Fibroblast of skin of back (primary cell): ENCODE measurements at places on chromosomes 6 and 20.

DNA sequence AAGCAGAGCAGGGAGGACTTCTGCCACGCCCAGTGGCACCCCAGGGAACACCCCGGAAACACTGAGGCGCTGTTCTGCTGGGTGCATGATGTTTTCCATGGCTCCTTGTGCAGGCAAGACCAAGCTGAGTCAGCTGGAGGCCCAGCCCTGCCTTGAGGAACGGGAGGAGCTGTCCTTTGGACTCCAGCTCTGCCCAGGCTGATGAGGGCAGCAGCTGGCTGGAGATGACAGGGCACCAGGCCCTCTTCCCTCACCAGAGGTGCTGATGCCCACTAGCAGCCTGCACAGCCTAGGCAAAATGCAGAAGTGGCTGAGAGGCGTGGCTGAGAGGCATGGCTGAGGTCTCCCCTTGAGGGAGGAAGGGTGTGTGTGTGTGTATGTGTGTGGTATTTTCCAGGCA, 2.4 kb downstream of the C6orf132 start:
- peak; percentile 34 for DNase-seq

GRCh38 chr6:139175389-139175948, 40.6 kb downstream of the HECA start:
- no peak for DNase-seq

- no peak for DNase-seq
Measured at GRCh38 chr6:1834207-1834606, 224.5 kb downstream of the FOXC1 start.

- no peak for DNase-seq
Measured at GRCh38 chr6:163200289-163200688, 214.2 kb upstream of the QKI start.

DNA sequence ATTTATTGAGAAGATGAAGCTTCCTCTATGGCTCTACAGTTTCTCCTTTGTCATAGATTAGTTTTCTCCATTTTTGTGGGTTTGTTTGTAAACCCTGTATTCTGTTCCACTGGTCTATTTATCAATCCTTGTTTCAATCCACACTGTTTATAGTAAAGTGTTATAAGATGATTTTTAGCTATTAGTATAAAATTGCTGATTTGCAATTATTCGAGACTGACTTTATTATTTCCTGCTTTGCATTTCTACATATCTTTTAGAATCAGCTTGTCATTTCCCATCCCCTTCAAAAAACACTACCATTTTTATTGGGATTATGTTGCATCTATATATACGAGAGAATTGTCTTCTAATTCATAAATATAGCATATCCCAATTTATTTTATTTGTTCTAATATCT, 325.9 kb upstream of the EPHA7 start:
- no peak for DNase-seq

DNA sequence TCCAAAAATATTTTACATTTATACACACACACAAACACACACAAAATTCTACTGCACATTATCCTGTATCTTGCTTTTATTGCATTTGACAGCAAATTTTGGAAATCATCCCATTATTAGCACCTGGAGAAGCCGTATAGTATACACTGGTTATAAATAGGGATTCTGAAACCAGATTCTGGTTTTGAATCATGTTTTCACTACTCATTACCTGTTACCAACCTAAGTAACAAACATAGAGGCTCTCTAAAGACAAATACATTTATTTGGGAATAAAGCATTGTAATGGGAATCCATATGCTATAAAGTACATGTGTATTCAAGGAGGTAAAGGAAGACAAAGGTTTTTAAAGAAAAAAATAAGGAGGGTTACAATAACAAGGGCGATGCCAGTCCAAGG, 106.8 kb downstream of the OR2B2 start:
- DNase-seq, result no peak

GRCh38 chr6:35419417-35419816, 32.7 kb upstream of the FANCE start:
- DNase-seq, result peak; percentile 66

GRCh38 chr6:128663238-128663637, 142.8 kb upstream of the PTPRK start:
- DNase-seq, result no peak

DNA sequence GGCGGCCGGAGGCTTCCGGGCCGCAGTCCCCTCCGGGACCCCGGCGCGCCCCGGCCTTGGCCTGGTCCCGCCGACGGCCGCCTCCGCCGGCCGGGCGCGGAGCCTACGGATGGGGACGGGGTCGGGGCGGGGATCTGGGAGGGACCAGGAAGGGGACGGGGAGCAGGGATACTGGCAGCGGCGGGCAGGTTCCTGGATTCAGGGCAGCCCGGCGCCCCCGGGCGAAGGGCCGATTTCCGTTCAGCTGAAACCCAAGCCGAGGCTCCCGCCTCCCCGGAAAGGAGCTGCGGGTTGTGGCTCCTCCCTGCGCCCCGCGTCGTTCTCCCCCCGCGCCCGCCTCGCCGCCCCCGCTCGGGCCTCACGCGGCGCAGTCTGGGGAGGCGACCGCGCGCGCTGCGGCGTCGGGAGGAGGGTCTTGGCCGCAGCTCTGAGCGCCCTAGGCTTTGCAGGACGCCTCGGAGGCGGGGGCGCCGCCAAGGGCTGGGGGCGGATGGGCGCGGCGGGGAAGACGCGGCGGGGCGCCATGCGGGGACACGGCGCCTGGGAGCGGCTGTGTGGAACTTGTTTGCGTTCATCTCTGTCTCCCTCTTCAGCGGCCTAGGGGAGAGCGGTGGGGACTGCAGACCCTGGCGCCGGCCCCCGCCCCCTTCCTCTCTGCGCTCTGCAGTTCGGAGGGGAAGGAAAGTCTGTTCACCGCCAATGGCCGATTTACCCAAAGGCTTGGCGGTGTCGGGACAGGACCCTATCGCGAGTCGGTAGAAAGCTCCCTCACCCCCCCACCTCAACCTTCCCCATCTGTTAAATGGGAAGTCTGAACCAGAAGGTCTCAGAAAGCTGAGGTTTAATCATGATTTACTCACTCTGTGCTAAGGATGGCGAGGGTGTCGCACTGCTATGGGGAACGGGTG, 22.7 kb upstream of the TMEM181 start:
- DNase-seq, result peak; percentile 10

DNA sequence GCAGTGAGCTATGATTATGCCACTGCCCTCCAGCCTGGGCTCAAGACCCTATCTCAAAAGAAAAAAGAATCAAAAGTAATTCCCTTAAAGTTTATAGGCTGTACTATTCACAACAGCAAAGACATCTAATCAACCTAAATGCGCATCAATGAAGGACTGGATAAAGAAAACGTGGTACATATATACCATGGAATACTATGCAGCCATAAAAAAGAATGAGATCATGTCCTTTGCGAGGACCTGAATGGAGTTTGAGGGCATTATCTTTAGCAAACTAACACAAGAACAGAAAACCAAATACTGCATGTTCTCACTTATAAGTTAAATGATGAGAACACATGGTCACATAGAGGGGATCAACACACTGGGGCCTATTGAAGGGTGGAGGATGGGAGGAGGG, 16.7 kb downstream of the ZNFX1 start:
- no peak for DNase-seq

DNA sequence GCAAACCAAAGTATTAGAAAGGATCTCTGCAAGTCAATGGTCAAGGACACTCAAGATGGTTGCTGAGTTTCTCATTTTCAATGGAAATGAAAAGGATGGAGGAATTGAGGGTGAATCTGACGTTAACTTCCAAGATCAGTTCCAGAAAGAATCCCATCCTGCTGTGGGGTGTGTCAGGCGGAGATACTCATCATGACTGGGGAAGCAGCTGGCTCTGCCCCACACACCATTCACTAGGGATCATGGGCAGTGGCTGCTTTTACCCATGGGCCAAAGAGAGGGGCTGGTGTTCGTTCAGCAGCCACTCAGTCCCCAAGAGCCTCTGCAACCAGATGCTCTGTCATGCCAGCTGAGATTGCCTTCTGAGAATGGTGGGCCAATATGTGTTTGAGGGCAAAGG, 102.3 kb upstream of the KCNK16 start:
- DNase-seq, result no peak

- DNase-seq, result peak; percentile 6
Measured at GRCh38 chr6:10633216-10633615, 61.2 kb downstream of the C6orf52 start.

- no peak for DNase-seq
Measured at GRCh38 chr6:16894301-16894700, 133.0 kb upstream of the ATXN1 start.

DNA sequence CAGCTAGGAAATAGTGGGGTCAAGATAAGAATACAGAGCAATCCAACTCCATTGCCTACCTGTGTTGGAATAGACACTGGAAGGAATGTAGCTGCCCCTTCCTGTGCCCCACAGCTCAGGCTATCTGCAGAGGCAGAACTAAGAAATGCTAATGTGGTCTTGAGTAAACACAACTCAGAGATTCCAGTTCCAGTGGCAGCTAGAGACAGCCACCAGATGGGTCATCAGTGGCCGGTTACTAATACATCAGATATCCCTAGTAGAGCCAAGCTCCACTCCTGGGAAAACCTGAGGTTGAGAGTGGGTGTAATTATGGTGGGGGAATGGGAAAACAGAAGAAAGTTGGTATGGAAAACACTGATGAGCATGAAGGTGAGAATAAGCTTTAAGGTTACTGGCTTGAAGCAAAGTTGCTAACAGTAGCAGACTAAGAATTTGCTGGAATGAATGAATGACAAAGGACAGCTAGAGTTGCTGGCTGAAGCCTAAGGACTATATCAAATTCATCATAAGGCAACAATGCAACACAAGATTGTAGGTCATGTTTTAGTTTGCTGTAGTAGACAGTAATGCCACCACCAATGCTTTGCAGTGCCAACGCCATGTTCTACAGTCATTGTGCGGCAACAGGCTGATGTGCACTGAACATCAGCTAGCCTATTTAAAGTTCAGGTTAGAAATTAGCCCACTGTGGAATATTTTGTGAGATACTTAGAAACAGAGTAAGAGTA, 28.3 kb upstream of the FAM83C start:
- peak; percentile 98 for DNase-seq

GRCh38 chr20:52760791-52761190, 211.4 kb upstream of the TSHZ2 start:
- DNase-seq, result no peak

DNA sequence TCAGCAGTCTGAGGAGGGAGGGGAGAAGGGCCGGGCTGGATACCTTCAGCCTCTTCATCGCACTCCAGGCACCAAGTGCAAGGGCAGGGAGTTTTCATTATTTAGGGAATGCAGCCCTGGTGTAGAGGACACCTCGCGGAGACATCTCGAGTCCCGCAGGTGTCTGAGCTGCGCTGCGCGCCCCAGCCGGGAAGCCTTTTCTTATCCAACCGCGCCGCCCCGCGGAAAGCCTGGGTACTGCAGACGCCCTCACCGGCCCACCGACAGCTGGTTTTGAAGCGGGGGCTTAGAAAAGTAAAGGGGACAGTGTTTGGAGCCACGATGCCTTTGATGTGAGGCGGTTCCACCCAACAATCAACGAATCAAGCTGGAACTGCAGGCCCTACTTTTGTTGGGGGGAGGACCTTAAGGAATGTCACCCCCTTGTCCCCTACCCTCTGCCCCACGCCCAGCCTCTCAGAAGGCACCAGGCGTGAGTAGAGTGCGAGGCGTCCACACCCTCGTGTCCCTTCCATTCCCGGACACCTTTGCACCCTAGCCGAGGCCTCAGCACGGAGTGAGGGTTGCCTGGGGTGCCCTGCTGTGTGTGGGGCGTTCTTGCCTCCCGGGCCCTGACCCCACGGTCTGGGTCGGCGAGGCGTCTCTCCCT, 8.6 kb downstream of the NKX2-2 start:
- peak; percentile 25 for DNase-seq

DNA sequence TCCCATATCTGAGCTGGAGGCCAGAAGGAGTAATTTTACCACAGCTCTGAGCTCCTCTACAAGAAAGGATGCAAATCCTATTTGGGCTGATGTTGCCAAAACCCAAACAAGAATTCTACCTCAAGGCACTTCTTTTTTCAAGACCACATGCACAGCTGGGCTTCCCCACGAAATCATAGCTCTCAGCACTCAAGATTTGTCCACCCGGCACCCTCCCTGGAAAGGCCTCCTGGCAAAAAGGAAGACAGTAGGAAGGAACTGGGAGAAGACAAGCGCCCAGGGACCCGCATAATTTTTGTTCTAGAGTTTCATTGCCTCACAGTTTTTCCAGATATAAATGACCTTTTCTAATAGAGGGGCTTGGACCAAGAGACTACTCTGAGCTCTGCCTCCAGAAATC, 90.5 kb downstream of the BANF2 start:
- DNase-seq, result no peak

DNA sequence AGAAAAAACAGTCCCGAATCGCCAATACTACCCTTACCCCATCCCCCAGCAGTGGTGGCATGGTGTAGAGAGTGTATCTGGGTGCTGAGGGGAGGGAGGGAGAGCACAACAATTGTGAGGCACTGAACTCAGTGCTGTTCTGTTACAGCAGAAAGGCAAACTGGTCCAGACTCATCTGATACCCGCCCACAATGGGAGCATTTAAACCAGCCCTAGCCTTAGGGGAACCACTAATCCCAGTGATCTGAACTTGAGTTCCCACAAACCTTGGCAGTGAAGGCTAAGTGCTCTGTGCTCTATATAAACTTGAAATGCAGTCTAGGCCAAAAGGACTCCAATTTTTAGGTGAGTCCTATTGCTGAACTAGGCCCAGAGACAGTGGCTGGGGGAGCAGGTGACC, 666.4 kb upstream of the PTCHD4 start:
- no peak for DNase-seq

DNA sequence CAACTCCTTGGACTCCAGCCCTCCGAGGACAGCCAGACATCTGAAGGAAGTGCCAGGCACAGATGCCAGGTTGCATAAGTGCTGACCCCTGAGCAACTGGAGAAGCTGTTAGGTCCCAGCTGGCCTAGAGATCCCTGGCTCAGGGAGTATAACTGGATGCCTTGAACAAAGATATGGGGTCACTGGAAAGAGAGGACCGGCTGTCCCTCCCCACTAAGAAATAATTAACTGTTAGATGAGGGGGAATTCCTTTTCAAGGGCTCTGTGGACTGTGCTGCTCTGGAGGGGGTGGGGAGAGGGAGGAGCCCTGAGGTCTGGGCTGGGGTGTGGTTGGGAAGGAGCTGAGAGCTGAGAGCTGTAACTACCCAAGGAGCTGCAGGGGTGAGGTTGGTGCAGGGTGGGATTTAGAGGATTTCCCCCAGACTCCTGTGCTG, 39.6 kb downstream of the HLA-F start:
- no peak for DNase-seq

DNA sequence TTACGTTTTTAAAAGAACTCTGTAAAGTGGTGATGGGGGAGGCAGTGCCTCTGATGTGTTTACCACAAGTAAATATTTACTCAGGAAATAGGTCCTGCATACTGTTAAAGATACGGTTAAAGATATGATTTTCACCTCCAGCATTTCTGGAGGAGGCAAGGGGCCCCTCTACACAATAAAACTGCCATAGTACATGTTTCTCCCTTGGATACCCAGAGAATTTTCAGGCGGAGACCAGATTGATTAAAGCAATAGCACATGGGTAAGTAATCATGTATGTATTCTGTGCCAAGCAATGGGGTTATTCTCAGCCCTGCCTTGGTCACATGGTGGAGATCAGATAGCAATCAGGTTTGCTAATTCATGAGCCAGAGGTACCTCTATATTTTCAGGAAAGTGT, 9.6 kb downstream of the RIPOR2 start:
- DNase-seq, result no peak

- no peak for DNase-seq
Measured at GRCh38 chr6:108106261-108106660, 31.7 kb upstream of the OSTM1 start.
